ENCODE measurements at places on chromosomes 3 and 15.

GRCh38 chr3:116285781-116286421 lies 159.4 kb downstream of the LSAMP start:
- DNase-seq = peak; percentile 82

DNA sequence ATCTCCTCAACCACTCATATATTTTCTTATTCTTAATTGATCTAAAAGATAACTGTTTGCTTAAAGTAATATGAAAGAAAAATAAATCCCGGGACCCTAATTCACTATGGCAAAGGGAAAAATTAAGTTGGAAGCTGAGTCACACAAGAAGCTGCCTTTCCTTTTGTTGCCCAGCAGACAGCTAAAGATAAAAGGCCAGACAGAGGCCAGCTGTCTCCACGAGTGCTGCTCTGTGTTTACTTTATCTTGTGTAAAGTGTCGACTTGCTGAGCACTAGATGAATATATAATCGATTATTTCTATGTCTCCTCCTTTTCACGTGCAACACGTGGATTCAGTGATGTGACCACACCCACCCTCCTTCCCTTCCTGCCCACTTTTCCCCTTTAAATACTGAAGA lies 52.8 kb upstream of the NSMCE3 start:
- DNase-seq = no peak

DNA sequence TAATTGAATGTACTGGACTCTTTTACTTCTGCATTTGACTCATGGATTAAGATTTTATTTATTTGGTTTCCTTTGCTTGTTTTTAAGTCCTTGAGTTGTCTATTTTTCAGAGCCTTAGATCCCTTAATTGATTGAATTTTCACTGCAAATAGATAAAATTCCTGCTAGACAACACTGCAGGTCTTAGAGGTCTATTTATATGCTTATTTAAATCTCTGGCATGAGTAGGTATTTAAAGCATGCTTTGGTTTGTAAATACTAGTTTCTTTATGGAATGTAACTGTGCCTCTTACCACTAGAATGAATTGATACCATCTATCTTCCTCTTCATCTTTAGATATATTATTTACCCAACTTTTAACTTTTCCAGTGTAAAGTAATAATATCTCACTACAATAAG lies 20.0 kb downstream of the PLSCR5 start:
- DNase-seq = no peak

GRCh38 chr15:69869881-69870505 lies 227.7 kb downstream of the TLE3 start:
- DNase-seq = peak; percentile 44

- DNase-seq = peak; percentile 36
These were observed 3.4 kb upstream of the CPOX start for GRCh38 chr3:98596541-98597500.

DNA sequence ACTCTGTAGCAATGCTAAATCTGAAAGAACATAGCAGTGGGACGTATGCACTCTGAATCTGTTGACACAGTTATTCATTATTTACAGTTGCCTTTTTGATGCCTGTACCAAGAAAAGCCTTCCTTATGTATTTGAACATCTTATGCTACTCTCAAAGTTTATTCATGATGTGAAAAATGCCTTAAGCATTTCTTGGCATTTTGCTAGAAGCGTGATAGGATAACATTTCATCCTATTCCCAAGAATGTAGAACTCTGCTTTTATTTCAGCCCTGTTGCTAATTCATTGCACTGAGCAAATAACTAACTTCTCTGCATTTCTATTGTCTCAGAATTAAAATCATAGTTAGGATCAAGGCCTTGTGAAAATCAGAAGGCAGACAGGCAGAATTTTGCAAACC lies 105.5 kb downstream of the STRIT1 start:
- DNase-seq = no peak

DNA sequence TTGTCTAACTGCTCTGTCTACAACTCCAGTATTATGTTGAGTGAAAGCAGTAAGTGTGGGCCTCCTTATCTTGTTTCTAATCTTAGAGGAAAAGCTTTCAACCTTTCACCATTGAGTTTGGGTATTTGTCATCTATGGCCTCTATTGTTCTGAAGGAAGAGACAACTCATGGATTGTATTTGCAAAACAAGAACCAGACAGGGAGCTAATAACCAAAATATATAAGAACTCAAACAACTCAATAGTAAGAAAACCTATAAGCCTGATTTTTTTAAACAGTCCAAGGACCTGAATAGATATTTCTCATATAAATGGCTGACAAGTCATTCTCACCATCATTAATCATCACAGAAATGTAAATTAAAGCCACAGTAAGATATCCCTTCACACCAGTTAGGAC lies 113.0 kb downstream of the TAFA4 start:
- no peak for DNase-seq

DNA sequence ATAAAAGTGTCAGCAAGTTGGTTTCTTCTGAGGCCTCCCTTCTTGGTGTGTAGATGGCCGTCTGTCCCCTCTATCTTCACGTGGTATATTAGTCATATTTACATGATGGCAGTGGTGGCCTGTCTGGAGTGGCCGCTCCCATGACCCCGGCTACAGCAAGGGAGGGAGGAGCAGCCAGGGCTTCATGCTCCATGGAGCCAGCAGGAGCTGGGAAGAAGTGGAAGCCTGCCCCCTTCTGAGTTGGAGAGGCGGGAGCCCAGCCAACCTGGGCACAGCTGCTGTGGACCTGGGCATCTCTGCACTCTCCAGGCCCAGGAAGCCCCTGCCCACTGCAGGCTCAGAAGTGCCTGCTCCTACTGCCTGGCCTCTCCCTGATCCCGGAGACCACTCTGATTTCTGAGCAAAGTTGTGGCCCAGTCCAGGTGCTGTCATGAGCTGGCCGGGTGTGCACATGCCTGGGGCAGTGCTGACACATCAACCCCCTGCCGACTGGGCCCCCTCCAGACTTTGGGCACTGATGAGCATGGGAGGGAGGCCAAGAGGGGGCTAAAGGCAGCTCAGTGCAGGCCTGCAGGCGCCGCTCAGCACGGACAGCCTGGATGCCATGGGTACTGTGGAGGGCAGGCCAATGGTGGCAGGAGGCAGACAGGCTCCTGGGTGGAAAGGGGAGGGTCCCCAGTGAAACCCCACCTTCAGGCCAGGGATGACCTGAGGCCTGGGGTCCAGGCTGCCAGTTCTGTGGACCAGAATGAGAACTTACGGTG lies 84.8 kb downstream of the SERPINI1 start:
- no peak for DNase-seq

DNA sequence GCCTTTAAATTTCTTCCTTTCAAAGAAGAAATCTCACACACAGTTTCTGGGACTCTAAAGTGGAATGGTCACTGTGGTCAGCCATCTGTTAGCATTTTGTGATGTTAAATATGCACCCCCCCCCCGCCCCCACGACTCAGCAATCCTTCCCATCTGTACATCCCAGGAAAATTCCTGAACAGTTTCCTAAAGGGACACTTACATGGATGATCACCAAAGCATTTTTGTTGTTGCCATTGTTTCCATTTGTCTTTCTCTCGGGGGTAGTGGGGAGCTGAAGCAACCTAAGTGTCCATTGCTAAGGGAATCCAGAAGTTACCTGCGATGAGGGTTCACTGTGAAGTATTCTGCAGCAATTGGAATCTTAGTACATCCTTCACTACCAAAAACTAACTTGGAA lies 71.4 kb downstream of the TAFA4 start:
- peak; percentile 58 for DNase-seq

DNA sequence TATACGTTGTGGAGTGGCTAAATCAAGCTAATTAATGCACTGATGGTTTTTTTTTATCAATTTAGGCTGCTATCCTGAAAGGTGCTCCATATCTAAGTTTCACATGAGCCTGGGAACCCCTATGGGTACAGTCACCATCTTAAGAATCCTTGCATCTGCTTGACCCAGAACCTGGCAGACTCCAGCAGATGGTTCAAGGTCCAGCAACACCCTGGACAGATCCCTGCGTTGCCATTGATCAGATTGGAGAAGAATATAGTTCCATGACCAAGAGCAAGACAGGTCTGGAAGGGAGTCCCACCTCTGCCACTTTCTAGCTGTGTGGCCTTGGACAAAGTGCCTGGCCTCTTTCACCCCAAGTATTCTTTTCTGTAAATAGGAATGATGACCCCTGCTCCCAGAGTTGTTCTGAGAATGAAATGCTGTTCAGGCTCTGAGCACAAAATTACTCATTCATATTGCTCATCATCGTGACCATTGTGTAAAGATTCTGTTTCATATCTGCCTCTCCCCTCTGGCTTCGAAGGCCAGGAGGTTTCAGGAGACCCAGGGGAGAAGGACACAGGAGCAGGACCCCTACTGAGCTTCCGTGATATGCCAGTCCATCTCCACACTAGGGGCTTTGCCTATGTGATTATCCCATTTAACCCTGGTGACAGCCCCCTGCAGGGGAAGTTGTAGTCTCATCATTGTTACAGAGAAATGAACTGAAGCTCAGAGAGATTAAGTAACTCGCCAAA lies 30.0 kb upstream of the TSEN2 start:
- DNase-seq = no peak

DNA sequence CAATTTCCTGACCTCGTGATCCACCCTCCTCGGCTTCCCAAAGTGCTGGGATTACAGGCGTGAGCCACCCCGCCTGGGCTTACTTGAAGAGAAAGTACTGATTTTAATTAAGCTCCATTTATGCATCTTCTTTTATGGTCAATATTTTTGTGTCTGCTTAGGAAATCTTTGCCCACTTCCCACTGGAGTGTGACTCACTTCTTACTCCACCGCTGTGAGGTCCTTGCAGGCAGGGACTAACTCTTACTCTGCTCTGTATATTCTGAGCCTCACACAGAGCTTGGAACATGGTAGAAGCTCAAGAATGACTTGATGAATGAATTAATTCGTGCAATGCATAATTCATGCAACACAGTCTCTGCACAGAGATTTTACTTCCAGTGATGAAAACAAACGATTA lies 2.9 kb upstream of the TM4SF19 start:
- DNase-seq = no peak

- no peak for DNase-seq
These were observed 70.4 kb downstream of the ADAMTS7 start for GRCh38 chr15:78740904-78741274.

GRCh38 chr15:57227166-57227565 lies 149.1 kb upstream of the CGNL1 start:
- no peak for DNase-seq

DNA sequence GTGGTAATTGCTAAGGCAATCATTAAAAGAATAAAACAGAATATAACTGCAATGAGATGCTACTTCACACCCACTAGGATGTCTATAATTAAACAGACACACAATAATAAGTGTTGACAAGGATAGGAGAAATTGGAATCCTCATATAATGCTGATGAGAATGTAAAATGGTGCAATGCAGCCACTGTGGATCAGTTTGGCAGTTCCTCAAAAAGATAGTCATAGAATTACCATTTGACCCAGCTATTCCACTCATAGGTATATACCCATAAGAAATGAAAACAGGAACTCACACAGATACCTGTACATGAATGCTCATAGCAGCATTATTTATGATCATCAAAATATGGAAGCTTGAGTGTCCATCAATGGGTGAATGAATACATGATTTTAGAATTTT lies 9.6 kb upstream of the RNF111 start:
- DNase-seq = no peak

GRCh38 chr3:165464736-165465135 lies 268.6 kb upstream of the SLITRK3 start:
- DNase-seq = peak; percentile 71

DNA sequence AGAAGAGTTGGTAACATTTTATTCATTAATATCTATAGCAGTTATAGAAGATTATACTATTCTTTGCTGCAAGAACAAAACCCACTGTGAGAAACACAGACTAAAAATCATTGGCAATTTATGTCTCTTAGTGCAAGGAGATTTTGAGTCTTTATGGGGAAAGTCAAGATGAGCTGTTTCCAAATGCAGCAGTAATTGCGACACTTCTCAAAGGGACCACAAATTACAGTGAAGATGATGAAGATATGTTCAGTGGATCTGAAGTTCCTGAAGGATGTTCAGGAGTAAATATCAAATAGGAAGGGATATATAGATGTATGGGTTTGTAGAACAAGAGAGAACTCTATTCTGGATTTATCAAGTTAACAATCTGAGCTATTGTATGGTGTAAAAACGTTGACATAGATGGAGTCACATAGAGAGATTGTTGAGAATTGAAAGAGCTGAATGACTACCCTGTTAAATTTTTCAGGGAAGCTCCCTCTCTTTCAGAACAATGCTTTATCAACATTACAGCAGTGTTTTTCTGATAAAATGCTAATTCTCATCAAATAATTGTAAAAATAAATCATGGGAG lies 71.8 kb downstream of the DTWD1 start:
- no peak for DNase-seq

- DNase-seq = no peak
These were observed 150.1 kb downstream of the UACA start for GRCh38 chr15:70613271-70613670.

DNA sequence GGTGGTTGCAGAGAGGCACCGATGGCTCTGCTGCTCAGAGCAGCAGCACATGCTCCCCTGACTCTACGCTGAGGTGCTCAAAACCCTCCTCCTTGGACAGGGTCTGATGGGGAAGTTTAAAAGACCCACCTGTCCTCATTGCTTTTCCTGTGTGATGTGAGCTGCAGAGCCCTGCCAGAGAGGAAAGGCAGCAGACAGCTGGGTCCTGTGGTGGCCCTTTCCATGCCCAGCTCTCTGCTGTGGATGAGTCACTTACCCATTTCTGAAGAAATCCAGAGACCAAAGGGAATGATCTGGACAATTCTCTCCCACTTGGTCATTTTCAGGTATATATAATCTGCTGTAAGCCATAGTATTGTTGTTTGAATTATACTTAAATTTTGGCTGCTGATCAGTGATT lies 121.7 kb downstream of the CHDH start:
- no peak for DNase-seq

DNA sequence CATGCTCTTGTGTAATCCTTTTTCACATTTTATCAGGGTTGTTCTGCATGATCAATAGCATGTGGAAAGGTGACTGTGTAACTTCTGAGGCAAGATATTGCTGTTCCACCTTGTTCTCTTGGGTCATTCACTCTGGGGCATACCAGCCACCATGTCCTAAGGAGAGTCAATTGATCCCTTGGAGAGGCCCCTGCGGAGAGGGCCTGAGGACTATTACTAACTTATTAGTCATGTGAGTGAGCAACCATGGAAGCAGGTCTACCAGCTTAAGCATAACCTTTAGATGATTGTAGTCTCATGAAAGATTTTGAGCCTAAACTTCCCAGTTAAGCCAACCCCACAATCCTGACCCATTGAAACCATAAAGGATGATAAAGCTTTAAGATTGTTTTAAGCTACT lies 22.0 kb upstream of the COL6A5 start:
- DNase-seq = no peak

DNA sequence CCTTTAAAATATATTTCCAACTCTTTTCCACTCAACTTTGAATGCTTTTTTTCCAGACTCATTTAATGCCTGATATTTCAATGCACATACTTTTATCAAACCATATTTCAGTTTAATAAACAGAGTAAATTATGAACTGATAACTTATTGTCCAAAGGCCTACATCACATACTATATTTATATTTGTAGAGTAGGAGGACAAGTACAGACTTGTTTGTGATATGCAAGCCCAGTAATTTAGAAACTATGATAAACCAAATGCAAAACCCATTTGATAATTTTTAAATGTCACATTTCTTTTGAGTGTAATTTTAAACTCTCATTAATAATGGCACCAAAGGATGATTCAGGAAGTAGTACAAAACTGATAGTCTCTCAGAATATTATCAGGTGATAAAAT lies 3.3 kb downstream of the RFX7 start:
- no peak for DNase-seq

Measured in muscle of leg (tissue), 16 donors.